ENCODE measurements at places on chromosomes 13 and 19.

DNA sequence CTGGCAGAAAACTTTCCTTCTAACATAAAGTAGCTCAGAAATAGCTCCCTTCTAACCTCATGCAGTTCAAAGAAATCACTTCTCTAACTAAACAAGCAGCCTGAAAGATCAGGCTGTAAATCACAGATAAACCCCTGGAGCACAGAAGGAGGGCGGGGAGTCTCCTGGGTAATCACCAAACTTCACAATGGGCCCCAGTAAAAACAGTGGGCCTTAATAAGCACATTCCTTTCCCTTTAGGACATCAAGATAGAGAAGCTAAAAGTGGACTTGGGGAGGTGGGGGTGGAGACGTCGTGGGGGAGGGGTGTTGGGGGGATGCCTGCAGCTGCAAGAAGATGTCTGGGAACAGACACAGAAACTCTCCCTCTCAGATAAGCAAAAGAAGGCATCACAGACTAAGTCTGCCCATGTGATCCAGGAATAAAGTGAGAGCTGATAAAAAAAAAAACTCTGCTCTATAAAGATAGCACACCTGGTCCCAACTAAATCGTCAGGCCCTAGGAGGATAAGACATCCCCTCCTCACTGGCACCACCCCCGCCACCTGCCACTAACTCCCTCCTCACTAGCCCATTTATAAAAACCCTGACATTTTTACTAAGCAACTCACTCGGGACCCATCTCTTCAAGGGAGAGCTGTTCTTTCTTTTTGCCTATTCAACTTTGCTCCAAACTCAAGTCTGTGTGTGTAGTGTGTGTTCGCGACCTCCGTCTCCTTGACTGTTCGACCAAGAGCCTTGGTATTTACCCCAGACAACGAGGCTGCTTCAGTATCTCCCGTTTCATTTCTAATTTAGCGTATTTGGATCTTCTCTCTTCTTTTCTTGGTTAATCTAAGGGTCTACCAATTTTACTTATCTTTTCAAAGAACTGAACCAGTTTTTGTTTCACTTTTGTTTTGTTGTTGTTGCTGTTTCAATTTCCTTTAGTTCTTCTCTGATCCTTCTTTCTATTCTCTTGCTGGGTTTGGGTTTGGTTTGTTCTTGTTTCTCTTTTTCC lies 31.7 kb downstream of the DNAJC15 start:
- DNase-seq = no peak

DNA sequence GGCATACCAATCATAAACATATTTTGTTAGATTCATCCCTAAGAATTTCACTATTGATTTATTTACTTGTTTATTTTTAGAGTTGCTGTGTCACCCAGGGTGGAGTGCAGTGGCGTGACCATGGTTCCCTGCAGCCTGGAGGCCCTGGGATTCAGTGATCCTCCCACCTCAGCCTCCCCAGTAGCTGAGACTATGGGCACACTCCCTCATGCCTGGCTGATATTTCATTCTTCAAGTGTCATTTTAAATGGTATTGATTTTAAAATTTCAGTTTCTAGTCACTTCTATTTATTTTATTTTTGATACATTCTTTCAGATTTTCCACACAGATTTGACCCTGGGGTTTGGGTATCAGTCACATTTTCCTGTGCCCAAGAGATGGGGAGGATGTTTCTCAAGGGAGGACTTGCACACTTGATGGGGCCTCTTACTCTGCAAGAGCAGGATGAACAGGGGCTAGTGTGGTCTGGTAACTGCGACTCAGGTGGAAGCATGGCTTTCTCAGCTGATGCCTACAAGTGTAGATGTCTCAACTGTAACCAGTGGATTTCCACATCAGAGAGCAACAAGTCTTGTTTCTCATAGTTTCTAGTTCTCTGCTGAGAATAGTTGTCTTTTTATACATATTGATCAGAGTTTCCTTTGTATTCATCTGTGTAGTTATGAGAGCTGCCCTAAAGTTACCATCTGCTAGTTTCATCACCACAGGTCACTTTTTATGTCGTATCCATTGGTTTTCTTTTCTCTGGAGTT lies 40.2 kb downstream of the CCNE1 start:
- no peak for DNase-seq

GRCh38 chr13:81382246-81382645 lies 1041.3 kb upstream of the SPRY2 start:
- DNase-seq = no peak

DNA sequence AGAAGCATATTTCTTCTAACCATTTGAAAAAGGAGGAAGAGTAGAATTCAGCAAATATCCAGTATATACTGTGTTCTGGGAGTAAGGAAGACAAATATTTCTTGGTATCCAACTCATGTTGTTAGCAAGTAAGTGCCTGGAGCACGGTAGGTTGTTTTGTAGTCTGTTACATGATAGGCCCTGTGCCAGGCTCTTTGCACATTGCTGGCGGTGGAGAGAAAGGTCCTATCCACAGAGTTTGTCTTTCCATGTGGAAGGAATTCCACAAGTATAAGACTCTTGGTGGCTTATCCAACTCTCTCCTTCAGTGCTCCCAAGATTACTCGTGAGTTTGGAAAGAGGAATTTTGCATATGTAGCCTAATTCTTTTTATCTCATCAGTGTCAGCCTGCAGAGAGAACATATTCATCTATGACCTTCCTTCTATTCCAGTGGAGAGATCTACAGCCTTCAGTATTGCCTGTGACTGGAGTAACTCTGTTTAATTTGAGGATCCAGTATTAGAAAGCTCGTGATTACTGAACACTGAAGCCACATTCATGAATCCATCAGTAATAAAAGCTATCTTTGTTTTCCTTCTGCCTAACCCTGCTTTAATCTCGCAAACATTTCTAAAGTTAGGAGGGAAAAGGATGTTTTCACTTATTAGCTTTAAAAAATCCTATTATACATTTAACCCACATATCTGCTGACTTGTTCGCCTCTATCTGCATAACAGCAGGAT lies 183.9 kb upstream of the CSNK1A1L start:
- no peak for DNase-seq

- DNase-seq = no peak
Measured at GRCh38 chr13:88656751-88657150, 985.6 kb downstream of the SLITRK5 start.

DNA sequence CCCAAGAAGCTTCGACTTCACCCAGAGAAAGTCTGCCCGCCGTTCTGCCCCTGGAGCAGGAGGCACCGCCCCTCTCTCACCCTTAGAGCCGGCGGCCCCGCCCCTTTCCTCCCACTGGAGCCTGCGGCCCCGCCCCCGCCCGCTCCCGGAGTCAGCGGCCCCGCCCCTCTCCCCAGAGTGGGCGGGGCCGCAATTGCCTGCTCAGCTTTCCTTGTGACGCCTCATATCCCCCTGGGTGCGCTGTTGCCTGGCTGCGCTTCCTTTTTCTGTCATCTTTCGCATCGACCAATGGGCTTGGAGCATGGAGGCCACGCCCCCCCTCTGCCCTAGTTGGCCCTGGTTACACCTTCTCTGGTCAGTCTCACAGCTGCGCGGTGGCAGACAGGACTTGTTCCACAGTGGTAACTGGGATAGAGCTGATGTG lies 38.2 kb upstream of the ZNF492 start:
- no peak for DNase-seq

DNA sequence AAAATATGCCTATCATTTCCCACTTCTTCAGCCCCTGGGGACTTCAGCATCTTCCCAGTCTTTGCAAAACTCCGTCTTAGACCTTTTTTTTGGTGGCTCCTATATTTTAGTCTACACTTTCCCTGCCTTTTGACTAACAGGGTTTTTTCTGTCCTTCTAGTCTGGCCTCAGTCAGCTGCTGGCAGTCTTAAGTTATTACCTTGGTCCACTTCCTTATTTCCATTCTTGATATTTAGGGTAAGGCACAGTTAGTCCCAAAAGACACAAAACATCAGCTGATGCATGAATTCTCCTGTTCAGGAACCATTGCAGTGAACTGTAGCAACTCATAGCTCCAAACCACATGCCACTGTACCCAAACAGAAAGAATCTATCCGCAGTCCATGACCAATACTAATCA lies 234.6 kb upstream of the RFC3 start:
- DNase-seq = no peak

GRCh38 chr13:98133946-98134345 lies 8.9 kb upstream of the FARP1 start:
- no peak for DNase-seq

GRCh38 chr13:94154367-94154766 lies 325.1 kb downstream of the DCT start:
- DNase-seq = no peak

DNA sequence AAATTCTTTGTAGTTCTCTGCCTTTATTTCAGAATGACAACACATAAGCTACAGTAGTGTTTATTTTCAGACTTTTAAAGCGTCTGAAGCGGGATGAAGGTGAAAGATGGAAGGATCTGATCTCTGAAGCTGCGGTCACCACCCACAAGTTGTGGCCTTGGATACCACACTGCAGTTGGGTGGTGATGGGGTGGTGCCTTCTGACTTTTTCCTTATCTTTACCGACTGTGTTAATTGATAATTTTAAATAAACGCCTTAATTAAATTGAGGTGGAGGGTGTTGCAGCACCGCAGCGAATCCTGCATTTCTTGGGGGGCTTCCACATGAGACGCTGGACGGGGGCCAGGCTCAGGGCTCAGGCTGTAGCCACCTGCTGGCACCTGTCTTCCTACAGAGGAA lies 1.3 kb downstream of the TFDP1 start:
- DNase-seq = no peak

- no peak for DNase-seq
Measured at GRCh38 chr13:88459331-88459730, 788.2 kb downstream of the SLITRK5 start.

GRCh38 chr13:82370316-82370715 lies 1512.0 kb downstream of the SLITRK1 start:
- DNase-seq = no peak

GRCh38 chr19:6516018-6516658 lies 14.0 kb upstream of the TUBB4A start:
- peak; percentile 73 for DNase-seq

- DNase-seq = no peak
Measured at GRCh38 chr13:57326532-57326931, 159.5 kb downstream of the PRR20E start.

DNA sequence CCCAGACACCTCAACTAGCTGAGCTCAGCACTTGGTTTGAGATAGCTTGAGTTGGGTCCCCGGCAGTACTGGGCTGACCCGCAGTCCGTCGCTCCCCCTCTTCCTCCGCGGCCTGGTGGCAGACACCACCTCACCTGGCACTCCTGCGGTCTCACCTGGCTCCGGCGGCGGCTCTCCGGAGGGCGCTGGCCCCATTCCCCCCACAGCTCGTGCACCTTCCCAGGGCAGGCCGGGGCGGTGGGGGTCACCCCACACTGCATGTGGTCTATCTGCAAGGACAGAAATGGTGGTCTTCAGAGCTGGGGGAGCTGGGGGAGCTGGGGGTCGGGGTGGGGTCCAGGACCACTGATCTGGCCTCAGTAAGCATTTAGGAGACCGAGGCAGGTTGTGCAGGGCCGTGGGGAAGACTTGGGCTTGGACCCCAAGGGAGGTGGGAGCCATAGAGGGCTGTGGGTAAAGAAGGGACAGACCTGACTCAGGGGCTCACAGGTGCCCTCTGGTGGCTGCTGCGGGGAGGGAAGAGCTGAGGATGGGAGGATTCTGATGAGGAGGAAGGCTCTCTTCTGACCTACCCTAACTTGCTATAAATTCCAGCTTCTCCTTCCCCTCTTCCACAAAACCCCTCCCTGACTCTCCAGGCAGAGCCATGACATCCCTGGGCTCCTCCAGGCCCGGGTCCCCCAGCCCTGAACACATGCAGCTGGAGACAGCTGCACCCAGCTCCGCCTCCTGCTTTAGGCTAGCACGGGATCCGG lies 6.7 kb upstream of the PLIN4 start:
- no peak for DNase-seq

- no peak for DNase-seq
Measured at GRCh38 chr19:45154064-45154827, 6.5 kb downstream of the NKPD1 start.

GRCh38 chr13:44879452-44880058 lies 109.7 kb downstream of the NUFIP1 start:
- no peak for DNase-seq

DNA sequence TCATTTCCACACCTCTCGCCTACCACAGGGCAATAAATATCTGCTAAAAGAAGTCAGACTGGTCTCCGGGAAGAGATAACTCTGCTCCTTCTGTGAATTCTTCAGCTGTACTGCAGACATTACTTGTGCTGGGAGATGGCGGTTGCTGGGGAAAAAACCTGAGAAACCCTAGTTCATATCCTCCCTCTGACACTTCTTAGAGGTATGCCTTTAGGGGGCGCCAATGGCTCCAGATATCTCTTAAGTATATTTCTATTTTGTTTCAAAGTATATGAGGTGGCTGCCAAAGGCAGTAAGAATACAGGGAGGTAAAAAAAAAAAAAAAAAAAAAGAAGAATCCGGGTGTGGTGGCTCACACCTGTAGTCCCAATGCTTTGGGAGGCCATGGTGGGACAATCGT lies 175.2 kb downstream of the PAN3 start:
- no peak for DNase-seq

DNA sequence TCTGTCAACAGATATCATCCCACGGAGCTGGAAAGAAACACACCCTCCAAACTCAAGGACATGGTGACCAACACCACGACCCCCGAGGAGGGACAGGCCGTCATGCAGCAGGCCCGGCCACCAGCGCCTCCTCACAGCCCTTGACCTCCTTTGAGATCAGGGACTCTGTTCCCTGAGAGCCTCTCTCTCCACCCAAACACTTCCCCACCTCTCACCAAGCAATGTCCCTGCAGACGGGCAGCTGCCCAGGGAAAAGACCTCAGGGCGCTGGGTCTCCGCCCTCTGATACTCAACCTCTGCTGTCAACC lies 10.0 kb downstream of the SCGB2B2 start:
- DNase-seq = no peak

Data from GOT3 (cell line).